ENCODE measurements at places on chromosomes 5 and 9.
A peak's percentile ranks its signal among the peaks of the same experiment; 100 is the strongest.

DNA sequence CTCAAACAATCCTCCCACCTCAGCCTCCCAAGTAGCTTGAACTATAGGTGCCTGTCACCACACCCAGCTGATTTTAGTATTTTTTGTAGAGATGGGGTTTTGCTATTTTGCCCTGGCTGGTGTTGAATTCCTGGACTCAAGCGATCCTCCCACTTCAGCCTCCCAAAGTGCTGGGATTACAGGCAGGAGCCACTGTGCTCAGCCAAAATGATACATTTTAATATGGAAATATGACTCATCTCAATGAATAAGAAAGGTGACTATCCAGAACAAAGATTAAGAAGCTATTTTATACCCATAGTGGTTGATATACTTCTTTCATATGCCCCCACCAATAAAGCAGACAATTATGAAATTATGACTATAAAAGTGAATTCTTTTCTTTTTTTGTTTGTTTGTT, 166.2 kb downstream of the NFIB start:
- DNase-seq, result no peak

- DNase-seq, result peak; percentile 89
Observed at GRCh38 chr5:158812408-158812807, 287.3 kb downstream of the EBF1 start.

- peak; percentile 37 for DNase-seq
Observed at GRCh38 chr9:92954049-92954861, 6.9 kb downstream of the FGD3 start.

GRCh38 chr5:175501759-175502158, 23.4 kb downstream of the SFXN1 start:
- no peak for DNase-seq

- DNase-seq, result no peak
Observed at GRCh38 chr9:125816321-125816720, 69.1 kb downstream of the PBX3 start.

- no peak for DNase-seq
Observed at GRCh38 chr9:20244271-20244670, 378.0 kb downstream of the MLLT3 start.

- DNase-seq, result no peak
Observed at GRCh38 chr9:121984726-121985402, 108.2 kb downstream of the TTLL11 start.

- no peak for DNase-seq
Observed at GRCh38 chr5:141816598-141817399, 61.4 kb downstream of the PCDH1 start.

- no peak for DNase-seq
Observed at GRCh38 chr9:33304362-33304761, 14.0 kb downstream of the NFX1 start.

GRCh38 chr5:174399411-174399810, 325.0 kb upstream of the MSX2 start:
- no peak for DNase-seq

GRCh38 chr5:156893517-156893916, 43.4 kb downstream of the PPP1R2B start:
- no peak for DNase-seq

DNA sequence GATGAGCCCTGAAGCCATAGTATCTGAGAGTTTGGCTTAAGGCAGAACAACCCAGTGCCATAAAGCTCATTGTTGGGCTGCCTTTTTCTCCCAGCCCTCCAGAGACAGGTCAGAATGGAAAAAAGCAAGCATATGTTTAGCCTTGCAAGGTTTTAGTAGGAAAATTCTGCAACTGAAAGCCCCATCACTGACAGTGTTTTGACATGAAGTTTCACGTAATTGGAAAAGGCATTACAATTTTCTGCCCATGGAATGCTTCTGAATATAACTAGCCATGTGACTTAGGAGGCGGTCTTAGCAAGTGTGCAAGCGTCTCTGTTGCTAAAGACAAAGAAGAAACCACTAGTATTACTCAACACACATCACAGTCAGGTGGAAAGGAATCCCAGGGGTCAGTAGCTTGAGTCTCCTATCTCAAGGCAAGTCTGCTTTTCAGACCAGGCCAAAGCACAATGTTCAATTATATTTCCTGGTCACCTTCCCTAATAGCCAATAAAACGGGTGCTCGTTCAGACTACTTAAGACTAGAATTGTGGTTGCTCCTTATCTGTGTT, 117.6 kb downstream of the CARTPT start:
- no peak for DNase-seq

GRCh38 chr9:115591584-115591984, 473.6 kb upstream of the TNC start:
- DNase-seq, result no peak

GRCh38 chr9:111597852-111598732, 1.4 kb downstream of the PTGR1 start:
- peak; percentile 75 for DNase-seq

DNA sequence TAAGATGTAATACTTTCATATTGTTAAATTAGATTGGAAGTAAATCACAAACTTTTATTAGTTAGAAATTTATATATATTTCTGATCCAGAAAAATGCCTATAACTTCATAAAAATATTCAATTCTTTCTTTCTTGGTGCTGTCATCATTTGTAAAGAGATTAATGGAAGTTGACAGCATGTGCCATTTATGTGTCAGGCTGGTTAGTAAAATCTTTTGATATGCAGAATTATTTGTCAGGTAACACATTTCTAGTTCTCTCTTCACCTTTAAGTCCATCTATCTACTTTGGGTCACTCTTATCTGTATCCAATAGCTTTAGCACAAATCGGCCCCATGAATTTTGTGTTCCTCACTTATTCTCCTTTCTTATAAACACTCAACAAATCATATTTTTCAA, 102.9 kb downstream of the ISL1 start:
- DNase-seq, result no peak

GRCh38 chr9:93950619-93951601, 4.2 kb downstream of the BARX1 start:
- DNase-seq, result peak; percentile 50

DNA sequence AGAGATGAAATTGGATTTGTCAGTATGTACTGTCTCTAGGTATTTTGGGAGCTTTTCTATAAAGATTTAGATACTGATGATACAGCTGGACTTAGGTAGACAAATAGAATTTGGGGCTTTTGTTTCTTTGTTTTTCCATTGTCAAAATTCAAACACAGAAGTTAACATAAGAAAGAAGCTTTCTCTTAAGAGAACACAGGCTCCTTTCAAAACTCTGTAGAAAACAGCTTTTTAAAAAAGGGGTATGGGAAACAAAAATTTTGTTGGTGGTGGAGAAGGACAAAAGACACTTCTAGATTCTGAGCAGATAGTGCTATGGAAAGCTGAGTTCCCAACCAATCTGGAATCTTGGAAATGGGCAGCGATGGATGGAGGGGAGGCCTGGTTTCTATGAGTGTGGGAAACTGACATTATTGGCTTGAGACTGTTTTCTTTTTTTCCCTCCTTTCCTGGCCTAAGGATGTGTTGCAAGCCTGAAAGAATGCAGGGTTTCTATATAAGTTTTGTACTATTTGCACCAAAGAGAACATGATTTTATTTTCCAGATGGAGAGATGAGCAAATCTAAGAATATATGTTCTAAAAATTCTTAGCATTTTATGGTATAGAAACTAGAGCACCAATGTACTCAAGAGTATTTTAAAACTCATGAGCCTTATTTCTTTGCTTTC, 240.0 kb downstream of the PRR16 start:
- DNase-seq, result no peak

- peak; percentile 82 for DNase-seq
Observed at GRCh38 chr9:27377811-27378456, 81.0 kb upstream of the EQTN start.

DNA sequence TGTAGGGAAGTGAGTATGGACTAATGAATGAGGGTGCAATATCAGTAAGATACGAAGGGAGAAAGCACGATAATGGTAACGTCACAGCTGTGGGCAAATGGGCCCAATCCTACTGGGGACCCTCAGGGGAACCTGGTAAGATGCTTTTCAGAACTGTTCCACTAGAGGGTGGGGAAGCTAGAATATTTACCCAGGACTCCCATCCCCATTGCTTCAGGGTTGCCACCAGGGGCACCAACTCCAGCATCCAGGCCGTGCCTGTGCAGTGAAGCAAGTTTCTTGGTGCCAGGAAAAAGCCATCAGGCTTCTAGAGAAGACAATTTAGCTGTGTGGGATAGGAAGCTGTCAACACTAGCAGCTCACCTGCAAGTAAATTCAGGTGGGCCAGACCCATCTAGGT, 409.3 kb downstream of the AGTPBP1 start:
- DNase-seq, result no peak

DNA sequence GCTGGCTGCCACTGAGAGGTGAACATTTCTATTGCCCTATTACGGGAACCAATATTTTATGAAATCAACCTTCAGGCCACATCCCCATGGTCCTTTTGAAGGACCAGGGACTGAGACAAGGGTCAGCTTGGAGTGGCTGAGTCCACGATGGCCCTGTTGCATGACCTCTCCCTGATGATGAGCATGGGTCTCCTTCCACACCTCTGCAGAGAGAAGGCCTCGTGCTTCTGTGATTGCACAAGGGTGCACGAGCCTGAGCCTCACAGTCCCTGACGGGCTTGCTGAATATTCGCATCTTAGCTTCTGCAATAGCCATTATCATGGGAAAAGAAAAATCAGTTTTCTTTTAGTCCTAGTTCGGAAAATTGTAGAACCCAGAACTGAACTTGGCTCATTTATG, 255.0 kb upstream of the IRX2 start:
- DNase-seq, result no peak

DNA sequence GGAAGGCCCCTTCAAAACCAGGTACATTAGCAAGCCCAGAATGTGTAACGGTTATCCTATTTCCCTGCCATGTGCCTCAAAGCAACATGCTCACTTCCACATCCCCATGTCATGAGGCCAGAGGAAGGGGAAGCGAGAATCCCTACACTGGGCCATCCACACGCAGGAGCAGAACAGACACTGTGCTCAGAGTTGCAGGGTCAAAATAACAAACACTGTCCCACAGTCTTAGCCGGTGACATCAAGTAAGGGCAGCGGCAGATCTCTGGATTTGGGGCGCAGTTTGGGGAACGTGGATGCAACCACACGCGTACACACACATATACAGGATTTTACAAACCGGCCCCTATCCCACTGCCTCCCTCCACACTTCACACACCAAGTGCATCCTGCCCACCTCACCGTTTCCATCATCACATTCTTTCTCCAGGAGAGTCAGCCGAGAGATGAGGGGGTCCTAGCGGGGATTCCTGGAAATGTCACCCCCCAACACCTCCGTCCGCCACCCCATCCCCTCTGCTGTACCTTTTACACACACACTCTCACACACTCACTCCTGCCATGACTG, 776 bp downstream of the APBA1 start:
- DNase-seq, result peak; percentile 7

DNA sequence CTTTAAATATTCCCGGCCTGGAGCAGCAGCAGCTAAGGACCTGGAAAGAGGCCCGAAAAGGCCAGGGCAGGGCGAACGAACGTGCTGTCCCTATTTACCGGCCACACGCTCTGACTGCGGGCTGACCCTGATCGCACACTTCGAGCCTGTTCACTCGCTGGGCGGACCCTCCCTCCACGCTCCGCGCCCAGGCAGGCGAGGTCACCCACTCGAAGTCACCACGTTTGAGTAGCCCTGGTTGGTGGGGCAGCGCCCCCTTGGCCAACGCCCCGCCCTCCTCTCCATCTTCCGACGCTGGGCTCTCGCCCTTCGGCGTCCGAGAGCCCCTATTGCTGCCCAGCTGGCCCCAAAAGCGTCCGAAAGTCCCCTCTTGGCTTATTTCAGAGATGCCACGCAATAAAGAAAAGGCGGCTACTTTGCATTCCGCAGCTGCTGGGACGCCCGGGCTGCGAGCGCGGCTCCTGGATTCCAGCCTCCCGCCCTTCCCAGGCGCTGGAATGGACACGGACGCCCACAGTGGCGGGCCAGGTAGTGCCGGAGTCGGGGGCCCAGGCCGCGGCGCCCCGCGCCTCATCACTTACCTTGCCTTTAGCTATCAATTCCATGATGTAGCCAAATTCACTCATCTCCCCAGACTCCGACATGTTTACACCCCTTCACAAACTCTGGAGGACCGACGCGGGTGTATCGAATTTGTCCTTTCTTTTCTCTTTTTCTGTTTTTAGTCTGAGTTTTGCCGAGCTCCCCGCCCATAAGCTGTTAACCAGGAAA, 9.9 kb upstream of the TRIM36 start:
- peak; percentile 49 for DNase-seq

DNA sequence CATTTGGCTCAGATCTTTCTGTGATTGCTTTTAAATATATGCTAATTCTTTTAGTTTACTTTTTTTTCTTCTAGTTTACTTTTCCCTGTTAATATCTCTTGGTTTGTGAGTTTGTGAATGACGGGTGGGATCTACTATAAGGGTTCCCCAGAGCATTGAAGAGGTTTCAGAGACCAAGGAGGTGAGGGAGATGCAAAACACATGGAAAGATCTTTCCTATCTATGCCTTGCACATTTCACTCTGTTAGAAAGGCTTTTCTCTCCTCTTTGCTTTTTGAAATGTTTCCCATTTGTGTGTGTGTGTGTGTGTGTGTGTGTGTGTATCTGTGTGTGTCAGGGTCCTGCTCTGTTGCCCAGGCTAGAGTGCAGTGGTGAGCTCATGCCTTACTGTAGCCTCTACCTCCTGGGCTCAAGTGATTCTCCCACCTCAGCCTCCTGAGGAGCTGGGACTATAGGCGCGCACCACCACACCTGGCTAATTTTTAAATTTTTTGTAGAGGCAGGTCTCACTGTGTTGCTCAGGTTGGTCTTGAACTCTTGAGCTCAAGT, 50.7 kb downstream of the CNTLN start:
- DNase-seq, result no peak

- DNase-seq, result no peak
Observed at GRCh38 chr9:32423371-32423770, 38.9 kb downstream of the ACO1 start.

- DNase-seq, result no peak
Observed at GRCh38 chr5:97131139-97131710, 11.2 kb downstream of the LIX1 start.

GRCh38 chr9:82606071-82606470, 456.9 kb downstream of the RASEF start:
- no peak for DNase-seq

DNA sequence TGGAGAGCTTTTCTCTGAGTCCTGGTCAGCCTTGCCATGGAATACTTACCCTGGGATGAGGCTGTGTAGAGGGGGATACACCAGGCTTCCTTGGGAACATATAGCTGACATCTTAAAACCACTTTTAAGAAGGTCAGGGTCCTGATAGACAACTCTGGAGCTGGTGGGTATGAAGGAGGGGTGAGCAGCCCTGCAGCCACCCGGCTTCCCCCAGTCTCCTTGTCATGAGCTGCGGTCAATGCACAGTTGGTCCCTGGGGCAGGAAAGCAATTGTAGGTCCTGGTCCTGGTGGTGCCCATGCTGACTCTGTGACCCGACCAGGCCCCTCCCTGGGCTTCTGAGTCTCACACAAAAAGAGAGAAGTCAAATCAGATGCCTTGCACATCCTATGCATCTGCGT, 63.6 kb downstream of the MRPL36 start:
- no peak for DNase-seq

All from B cell (primary cell).